ENCODE measurements at places on chromosomes 13 and 19.

DNA sequence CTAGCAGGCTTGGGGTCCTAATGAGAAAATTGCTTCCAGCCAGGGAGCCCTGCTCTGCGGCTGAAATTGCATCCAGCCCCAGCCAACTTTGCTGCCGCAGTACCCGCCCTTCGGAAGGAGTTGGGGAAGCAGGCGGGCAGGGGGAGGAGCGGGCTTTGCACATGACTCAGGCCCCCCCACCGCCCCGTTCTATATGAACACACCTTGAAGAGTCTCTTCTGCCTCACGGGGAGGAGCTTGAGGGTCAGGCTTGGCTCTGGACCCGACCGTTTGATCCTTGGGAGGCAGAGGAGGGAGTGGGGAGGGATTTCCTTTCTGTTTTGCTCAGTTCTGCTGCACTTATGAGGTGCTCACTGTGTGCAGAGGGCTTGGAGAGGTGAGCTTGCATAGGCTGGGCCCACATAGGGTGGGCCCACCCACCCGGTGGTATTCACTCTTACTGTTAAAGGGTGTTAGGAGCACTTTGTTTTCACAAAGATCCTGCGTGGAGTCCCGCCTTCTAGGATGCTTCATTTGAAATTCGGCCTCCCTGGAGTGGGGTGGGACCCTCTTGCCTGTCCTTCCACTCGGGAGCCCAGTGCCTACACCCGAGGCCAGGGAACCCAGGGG lies 46.5 kb downstream of the LYL1 start:
- DNase-seq: no peak

- DNase-seq: no peak
These were observed 54.9 kb upstream of the PTPRS start for GRCh38 chr19:5395556-5395955.

DNA sequence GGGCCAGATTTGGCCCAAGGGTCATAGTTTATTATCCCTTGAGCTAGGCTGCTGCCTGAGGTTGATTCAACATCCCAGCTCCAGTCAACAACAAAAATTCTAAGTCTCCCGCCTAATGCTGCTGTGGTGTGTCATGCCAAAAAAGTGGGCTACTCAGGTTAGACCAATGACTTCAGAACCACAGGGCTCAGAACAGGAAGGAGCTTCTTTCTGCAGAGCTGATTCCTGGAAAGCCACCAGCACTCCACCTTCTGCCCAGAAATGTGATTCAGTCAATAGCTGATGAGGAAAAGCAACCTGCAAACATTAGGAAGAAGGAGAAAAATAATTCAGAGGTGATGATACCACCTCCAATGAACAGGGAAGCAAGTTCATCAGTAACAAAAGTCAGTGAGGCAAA lies 56.1 kb upstream of the SERPINE3 start:
- no peak for DNase-seq

GRCh38 chr13:33264620-33264978 lies 21.0 kb downstream of the STARD13 start:
- no peak for DNase-seq

DNA sequence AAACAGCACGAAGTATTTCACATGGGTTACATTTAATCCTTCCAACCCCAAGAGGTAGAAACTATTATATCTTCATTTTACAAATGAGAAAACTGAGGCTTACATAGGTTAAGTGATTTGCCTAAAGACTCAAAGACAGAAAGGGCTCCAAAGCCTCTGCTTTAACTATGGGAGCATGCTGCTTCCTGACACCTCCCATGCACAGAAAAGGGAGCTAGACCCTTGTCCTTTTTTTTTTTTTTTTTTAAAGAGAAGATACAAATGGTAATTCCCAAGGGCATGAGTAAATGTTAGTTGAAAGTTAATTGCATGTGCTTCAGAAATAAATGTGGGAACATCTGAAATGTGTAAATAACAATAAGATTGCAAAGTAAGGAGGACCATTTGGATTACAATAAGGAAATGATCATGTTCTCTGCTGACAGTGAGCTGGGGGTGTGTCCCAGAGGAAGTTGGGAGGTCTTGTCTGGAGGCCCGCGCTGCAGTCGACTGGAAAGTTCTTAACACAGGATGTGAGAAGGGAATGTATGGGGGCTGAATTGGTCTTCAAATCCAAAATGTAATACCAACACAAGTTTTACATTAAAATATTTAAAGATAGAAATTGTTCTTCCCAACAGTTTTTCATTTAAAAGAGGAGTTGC lies 500.3 kb downstream of the KLF12 start:
- no peak for DNase-seq

DNA sequence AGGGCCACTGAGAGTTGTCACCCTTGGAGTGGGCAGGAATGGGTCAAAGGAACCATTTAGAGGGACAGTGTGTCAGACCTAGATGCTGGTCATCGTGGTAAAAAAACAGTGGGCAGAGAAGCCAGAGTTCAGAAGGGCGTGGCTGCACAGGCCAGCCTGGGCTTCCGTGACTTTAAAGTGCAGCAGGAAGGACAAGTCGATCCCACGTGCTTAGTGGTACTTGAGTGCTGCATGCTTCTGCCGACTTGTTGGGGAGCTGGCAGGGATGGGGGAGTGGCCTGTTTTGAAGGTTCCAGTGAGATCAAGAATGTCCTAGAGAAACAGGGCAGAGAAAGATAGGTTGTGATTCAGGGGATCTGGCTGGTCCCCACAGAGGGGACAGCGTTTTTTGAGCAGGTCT lies 17.0 kb downstream of the LYL1 start:
- no peak for DNase-seq

DNA sequence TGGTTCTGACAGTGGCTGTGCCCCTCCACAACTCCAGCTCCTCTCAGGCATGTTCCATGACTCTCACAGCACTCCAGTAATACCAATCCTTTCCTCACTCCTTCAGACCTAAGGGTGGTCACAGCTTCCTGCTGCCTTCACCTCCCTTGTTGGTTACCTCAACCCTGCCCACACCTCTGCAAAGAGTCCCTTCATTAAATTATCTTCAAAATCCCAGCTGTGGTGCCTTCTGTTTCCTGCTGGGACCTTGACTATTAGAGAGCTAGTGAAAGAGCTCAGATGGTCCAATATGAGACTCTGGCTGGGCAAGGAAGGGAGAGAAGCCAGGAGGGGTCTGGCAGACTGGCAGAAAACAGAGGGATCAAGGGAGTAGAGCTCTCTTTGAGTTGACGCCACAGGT lies 26.1 kb downstream of the DEDD2 start:
- DNase-seq: no peak

- no peak for DNase-seq
These were observed 482.9 kb upstream of the TSHZ3 start for GRCh38 chr19:31832176-31832548.

Data from activated naive CD8-positive, alpha-beta T cell treated with anti-CD3 and anti-CD28 coated beads for 36 hours (primary cell).